Trophoblast cell (in vitro differentiated cells and primary cell): ENCODE measurements at places on chromosomes 7 and 10.

GRCh38 chr7:16710651-16711050 is 42.9 kb upstream of the TSPAN13 start:
- DNase-seq, result no peak

DNA sequence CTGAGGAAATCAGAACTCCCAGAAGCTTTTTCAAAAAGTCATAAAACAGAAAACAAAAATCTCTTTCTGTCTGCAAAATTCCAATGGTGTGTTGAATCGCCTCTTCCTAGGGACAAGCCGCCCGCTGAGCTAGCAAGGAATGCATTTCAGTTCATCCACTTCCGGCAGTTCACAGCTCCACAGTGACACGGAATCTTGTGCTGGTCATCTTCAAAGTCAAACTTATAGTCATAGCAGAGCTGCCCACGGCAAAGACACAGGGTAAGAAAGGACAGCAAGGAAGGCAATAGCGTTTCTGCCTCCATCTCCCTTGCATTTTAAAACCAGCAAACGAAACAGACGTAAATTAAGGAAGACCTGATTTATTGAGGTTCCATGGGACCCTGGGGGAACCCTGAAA is 111.2 kb downstream of the GALNT11 start:
- peak; percentile 43 for DNase-seq

DNA sequence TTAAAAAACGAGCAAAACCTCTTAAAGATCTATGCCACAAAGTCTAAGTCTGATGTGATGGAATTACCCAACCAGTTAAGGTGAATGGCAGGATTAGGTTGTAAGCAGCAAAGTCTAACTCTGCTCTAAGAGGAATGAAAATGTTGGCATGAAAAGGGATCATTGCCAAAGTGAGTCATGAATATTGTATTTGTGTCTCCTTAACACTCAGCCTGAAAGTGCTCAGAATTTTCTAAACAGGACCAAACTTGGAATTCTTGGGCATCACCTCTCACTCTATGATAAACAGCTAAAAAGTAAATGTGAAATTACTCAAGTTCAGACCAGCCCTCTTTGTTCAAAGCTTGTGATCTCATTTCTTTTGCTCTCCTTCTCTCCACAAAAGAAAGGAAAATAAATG is 27.0 kb downstream of the PPP1R3A start:
- DNase-seq, result no peak

DNA sequence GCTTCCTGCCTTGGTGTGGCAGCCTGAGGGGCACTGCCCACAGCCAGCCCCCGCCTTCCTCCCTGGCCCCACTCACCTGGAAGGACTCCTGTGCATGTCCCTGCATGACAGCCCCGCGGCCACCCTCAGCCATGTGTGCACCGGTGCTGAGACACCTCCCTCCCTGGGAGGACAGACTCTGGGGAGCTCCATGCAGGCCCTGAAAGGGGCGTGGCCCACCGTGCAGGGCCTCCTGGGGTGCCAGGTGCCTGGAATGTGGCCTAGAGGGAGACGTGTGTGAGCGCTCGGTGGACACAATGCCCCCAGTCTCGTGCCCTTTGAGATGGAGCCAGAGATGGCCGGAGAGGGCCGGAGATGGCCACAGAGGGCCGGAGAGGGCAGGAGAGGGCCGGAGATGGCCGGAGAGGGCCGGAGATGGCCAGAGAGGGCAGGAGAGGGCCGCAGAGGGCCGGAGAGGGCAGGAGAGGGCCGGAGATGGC is 59.1 kb upstream of the PPP2R2D start:
- no peak for DNase-seq

DNA sequence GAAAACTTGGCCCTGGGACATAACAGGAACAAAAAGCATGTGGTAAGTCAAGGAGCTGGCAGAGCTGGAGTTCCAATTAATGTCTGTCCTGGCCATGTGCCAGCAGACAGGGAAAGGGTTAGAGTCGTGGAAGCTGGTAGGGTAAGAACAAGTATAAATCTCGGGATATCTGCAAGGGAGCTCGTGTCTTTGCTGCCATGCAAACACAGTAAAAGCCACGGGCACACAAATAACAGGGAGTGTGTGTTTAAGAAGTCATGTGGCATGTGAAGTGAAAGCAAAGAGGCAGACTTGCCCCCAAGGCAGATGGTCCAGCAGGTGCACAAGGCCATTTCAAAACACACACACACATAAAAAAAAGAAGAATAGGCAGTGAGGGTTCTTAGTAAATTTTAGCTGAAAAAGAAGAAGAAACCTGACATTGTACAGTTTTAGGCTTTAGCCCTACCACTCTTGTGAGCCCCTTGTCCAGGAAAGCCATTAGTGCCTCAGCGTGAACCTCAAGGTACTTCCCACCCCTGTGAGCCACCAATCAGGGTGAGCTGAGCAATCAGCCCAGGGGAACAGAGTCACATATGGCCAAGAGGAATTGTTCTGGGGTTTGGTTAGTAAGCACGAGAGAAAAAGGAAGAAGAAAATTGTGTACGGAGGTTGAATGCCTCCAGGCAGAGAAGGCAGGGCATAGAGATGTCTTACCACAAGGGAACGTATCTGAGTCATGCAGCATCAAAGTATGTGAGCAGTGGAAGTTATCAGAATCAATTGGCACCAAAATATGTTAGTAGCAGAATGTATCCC is 32.8 kb upstream of the ARHGAP12 start:
- DNase-seq, result peak; percentile 84

GRCh38 chr7:137953665-137954470 is 48.0 kb downstream of the CREB3L2 start:
- peak; percentile 99 for DNase-seq
